Activated CD4-positive, alpha-beta T cell treated with anti-CD3 and anti-CD28 coated beads, Interleukin-2, amount 50 U/mL, for 1 hour (primary cell): ENCODE measurements at places on chromosomes 1 and 21.

DNA sequence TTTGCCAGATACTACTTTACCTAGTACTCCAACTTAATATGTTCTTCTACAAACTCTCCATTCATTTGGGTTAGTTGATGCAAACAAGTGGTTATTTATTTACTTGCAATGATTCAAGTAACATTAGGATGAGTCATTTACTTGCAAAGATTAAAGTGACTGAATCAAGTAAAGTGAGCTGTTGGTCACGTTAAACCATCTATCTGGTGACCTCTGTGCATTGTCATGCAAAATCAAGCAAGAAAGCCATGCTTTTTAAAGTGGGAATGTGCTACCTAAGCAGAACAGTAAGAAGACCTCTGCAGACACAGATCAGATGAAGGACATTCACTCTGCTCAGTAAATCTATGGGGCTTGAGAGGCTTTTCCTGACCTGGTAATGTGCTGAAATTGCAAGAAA is 254.7 kb downstream of the LRRIQ3 start:
- no peak for DNase-seq

DNA sequence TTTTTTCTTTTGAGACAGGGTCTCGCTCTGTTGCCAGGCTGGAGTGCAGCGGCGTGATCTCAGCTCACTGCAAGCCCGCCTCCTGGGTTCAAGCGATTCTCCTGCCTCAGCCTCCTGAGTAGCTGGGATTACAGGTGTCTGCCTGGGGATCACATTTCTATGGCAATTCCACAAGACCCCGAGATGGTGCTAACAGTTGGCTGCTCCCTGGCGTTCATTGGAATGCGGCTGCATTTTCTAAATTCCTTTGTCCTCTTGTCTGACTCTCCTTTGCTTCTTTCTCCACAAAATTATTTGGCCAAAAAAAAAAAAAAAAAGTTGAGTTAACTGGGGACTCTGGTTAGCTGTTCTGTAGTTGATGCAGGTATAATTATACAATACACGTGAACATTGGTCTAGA is 176.4 kb downstream of the ETS2 start:
- DNase-seq, result no peak

GRCh38 chr1:224619209-224619608 is 3.1 kb downstream of the CNIH3 start:
- no peak for DNase-seq

GRCh38 chr1:200437088-200437487 is 27.3 kb upstream of the ZNF281 start:
- DNase-seq, result no peak

DNA sequence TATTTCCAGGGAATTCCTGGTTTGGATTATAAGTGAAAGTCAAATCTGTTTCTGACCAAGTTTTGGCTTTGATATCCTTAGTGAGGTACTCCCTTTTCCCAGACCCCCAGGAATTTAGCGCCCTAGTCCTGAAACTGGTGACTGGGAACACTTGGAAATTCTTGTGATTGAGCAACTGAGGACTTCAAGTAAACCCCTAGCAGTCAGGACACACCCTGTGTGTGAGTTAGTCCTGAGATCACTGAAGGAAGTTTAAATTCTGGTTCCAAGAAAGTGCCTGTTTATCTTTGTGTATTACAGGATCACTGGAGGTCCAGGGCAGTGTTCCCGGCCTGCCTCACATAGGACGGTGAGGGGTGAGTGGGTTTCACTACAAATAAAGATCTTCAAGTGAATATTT is 95.1 kb upstream of the F3 start:
- no peak for DNase-seq

DNA sequence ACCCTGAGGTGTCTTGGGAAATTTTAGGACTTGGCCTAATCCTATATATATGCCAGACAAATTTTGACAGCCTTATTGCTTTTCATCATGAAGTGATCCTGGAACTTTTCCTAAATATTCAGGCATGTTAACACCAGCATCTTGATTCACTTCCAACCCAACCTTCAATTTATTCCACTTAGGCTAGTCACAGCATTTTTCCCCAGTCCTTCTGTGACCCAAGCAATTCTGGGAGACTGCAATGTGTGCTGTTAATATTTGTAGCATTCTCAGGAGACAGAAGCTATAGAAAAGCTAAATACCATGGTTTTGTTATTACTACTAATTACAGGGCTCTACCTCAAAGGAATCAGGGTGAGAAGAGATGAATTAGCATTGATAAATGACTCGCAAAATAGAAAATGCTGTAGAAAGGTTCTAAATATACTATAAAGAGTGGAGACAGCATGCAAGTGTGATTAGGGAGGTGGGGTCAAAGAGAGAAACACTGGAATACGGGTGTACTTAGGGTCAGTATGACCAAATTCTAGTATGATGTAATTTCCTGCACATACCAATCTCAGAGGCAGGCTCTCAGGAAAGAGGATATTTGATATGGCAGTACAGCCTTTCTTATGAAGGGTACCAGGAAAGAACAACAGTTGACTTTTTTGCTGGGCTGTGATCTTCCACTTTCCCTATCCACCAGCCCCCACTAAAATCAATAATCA is 29.1 kb downstream of the PRRX1 start:
- DNase-seq, result no peak

- peak; percentile 79 for DNase-seq
These were observed 63.2 kb downstream of the CD247 start for GRCh38 chr1:167454894-167455785.

- no peak for DNase-seq
These were observed 46.7 kb downstream of the PHC2 start for GRCh38 chr1:33384040-33384812.

DNA sequence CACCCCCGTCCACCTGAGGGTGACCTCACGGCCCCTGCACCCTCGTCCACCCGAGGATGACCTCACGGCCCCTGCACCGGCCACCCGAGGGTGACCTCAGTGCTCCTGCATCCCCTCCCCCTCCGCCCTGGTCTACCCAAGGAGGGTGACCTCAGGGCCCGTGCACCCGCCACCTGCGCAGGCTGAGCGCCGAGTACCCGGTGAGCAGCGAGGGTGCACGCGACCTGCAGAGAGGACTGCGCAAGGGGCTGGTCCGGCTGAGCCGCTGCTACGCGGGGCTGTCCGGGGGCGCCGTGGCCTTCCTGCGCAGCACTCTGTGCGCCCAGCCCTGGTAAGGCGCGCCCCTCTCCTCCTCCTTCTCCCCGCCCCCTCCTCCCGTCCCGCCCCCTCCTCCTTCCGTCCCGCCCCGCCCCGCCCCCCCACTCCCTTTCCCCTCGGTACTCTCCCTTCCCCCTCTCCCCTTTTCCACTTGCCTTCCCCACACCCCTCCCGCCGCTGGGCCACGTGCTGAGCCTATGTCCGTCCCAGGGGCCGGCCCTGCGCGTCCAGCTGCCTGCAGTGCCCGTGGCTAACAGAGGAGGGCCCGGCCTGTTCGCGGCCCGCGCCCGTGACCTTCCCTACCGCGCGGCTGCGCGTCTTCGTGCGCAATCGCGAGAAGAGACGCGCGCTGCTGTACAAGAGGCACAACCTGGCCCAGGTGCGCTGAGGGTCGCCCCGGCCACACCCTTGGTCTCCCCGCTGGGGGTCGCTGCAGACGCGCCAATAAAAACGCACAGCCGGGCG is 28.4 kb downstream of the TRIM11 start:
- DNase-seq, result peak; percentile 59

GRCh38 chr1:19043579-19044443 is 87.3 kb upstream of the IFFO2 start:
- no peak for DNase-seq

DNA sequence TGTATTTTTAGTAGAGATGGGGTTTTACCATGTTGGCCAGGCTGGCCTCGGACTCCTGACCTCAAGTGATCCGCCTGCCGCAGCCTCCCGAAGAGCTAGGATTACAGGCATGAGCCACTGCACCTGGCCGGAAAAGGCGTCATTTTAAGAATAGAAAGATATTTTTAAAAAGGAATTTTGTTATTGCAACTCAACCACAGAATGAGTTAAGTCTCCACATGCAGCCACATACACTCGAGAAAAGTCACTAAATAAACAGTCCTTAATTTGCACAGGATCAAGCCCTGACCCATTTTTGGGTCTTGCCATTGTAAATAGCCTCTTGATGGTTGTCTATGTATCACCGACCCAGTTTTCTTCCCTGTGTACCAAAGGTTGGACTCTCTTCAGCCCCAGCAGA is 85.5 kb downstream of the FBXO2 start:
- no peak for DNase-seq

DNA sequence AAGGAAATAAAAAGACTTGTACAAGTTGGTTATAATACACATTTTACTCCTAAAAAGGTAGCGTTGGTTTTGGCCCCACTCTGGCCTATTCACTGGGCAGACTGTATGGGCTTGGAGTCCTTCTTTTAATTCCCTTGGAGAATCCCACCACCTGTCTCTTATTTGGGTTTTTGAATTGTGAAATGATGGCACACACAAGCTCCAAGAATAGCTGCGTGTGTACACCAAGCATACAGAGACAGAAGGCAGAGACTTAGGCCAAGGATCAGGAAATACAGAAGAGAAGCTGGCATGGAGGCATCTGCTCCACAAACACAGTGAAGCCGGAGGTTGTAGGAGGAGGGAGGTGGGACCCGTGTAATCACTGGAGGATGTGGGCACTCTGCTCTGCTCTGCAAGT is 29.1 kb downstream of the DDR2 start:
- no peak for DNase-seq

DNA sequence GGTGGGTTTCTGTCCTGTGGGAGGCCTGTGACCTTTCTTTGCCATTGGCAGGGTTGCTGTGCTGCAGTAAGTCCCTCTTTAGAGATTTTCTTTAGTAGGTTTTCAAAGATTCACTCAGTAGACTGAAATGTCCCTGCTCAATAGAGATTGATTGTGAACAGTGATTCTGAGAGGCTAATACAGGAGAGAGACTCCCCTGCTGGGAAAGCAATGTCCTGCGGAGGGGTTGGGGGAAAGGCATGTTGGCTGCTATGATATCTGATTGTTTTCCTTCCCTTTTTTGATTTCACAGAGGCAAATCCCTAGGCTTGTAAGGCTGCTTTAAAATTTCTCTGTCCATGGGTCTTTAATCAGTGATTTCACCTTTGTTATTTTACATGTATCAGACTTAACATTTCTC is 589.9 kb downstream of the ADGRL2 start:
- DNase-seq, result no peak

DNA sequence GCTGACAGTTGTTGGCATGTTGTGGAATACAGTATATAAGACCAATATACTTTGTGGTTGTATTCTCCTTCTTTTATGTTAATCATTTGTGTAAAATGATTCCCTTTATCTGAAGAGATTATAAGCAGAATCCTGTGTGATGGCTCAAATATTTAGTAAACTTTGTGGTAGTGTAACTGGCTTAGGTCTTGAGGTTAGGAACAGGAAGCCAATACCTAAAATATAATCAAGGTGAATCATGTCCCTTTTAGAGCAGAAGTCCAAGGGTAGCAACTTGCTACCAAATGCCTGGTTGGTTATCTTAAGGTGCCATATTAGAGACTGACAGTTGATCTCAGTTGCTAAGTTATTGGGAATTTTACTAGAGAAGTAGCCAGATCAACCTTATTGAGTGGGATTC is 398.5 kb upstream of the ADAMTS5 start:
- DNase-seq, result no peak

DNA sequence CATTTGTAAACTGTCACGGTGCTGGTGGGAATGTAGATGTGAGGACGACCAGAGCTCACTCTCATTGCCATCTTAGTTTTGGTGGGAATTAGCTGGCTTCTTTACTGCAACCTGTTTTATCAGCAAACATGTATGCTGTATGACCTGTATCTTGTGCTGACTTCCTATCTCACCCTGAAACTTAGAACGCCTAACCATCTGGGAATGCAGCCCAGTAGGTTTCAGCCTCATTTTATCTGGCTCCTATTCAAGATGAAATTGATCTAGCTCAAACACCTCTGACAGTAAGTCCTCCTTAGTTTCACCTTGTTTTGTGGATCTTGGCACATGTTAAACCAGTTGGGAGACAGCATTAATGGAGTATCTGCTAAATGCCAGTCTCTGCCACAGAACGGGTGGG is 174.6 kb downstream of the HLX start:
- DNase-seq, result no peak

DNA sequence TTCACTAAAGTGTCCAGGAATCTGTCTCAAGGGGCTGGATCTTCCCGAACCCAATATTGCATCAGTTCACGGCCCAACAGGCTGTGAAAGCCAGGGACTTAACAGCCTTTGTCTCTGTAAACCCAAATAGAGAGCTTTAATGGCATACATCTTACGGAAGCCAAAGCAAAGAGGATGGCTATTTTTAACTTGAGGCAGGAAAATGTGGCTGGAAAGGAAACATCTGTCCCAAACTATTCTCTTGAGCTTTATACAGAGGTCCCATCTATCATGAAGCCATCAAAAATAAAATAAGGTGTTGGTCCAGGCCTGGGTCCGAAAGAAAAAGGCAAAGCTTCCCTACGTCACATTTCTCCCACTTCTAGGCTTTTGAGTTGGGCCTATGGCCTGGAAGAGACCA is 7.7 kb upstream of the CD34 start:
- DNase-seq, result no peak

GRCh38 chr1:37393173-37394120 is 80.9 kb upstream of the ZC3H12A start:
- DNase-seq, result no peak

DNA sequence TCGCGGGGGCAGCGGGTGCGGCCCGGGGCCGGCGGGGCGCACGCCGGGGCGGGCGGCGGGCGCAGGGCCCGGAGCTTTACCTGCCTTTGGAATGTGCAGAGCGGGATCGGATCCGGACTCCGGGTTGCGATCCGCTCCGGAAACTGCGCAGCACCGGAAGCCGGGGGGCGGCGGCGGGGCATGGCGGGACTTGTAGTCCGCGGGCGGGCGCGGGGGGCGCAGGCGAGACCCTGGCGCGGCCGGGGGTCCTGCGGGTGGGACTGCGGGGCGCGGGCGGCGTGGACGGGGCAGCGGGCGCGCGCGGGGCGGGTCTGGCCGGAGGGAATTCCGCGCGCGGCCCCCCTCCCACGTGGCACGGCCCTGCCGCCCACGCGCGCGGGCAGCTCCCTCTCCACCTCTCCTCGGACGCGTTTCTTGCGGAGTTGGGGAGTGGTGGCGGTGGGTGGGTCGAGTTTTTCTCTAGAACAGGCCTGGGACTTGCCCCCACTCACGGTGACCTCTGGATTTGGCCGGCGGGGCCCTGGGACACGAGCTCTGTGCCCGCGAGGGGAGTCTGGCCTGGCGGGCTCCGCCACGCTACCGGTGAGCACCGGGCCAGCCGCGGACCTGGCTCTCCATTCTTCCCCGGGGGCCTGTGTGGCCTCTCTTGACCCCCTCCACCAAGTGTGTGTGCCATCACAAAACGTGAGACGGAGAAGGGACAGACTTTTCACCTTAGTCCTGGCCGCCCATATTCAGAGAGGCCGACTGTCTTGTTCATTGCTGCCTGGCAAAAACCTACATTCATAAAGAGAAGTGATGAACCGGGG is at the start of gene PRDM15:
Gene PRDM15 (minus strand): TSS at position 155 of the 809 bp plus-strand sequence. CDS start 18,981 bp downstream, outside the sequence.
- peak; percentile 74 for DNase-seq

- DNase-seq, result no peak
These were observed 81.9 kb downstream of the FGGY start for GRCh38 chr1:59378621-59379370.

GRCh38 chr1:51316846-51317120 is 13.6 kb downstream of the TTC39A start:
- no peak for DNase-seq

DNA sequence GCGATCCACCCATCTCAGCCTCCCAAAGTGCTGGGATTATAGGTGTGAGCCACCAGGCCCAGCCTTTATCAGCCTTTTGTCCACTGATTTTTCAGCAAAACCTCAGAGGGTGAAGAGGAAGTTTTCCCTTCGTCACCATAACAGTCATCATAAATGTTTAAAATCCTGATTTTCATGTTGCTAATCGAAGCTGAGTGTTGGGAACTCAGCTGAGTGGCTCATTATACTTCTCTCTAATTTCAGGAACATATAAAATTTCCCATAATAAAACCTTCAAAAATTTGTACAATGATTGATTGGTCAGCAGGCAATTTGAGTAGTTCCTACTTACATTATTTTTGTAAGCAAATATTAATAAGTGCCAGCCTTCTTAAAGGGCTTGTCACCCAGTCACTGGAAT is 31.8 kb upstream of the IFNGR2 start:
- DNase-seq, result no peak
